Cardiac muscle cell (in vitro differentiated cells and primary cell): ENCODE measurements at places on chromosomes 16 and 17. TPM values are rescaled to one million over a fixed set of nuclear protein-coding genes. Genes with fewer than 3 reads are reported as not detected.

The OR1F1 gene
- not detected in 2 replicates for total RNA-seq

The IGFALS gene
- total RNA-seq, result 1.2 and 2.1 TPM in 2 replicates

The DRC3 gene
- total RNA-seq, result 0.18 and 0.21 TPM in 2 replicates

The NUPR1 gene
- total RNA-seq, result not detected in 2 replicates

The WNT3 gene
- total RNA-seq, result 5.1 and 7.3 TPM in 2 replicates

The NUTF2 gene
- total RNA-seq, result 77.6 and 213 TPM in 2 replicates

DNA sequence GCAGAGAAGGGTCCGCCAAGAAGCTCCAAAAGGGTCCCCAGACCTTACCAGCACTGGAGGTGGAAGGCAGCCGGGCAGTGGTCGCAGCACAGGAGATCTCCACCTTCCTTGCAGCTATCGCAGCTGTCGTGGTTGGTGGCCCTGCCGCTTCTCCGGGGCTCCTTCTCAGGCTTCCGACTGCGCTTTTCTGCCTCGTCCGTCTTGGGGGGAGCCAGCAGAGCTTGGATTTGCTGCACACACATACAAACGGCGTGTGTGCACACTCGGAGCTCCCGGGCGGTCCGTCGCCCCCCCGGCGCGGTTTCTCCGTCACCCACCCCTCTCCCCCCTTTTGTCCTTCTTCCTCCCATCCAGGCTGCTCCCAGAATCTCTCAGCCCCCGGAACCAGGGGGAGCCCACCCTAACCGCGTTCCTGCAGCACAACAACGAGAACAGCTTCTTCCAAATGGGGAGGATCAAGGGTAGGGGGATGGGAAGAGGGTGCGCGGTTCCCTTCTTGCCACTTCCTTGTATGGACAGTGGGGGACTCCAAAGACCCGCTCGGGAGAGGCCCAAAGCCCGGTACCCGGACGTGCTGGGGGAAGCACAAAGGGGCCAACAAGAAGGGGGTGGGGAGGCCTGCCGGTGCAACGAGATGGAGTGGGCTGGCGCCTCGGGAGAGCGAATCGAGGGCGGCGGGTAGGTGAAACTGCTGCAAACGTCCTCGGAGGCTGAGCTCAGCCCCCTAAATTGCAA is 1.1 kb downstream of the PHF12 start:
- no peaks in the 10 kb centered on the region for H3K27me3 ChIP-seq
- no peaks in the 10 kb centered on the region for H3K36me3 ChIP-seq
- peaks cover 12% of the 10 kb centered on the region for H3K4me1 ChIP-seq
- peak overlapping the region; percentile 90 for H3K4me3 ChIP-seq
- peak overlapping the region; percentile 90 for H3K27ac ChIP-seq
- peak; percentile 54 for DNase-seq

DNA sequence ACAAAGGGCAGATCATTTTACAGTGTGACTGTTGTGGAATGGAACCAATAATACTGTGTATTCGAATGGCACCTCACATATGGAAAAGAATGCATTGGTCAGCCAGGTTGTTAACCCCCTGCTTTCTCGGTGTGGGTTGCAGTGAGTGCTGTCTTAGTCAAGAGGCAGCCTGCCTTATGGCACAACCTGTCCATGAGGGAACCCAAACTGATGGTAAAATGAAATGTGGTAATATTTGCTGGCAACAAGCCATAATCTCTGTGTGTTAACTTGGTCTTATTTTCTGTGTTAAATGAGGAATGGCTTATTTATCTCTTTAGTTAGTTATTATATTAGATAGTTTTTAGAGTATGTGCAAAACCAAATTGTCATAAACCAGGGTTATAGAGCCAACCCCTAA is 81.6 kb downstream of the TMC6 start:
- no peak overlapping the region for H3K27ac ChIP-seq
- peak; percentile 5 for DNase-seq

- H3K27me3 ChIP-seq, result no peaks in the 10 kb centered on the region
- DNase-seq, result peak; percentile 65
- H3K27ac ChIP-seq, result no peak overlapping the region
- H3K4me3 ChIP-seq, result no peak overlapping the region
- H3K36me3 ChIP-seq, result no peaks in the 10 kb centered on the region
- no peaks in the 10 kb centered on the region for H3K4me1 ChIP-seq
Observed at GRCh38 chr17:5592382-5592781, 8.1 kb upstream of the NLRP1 start.

- peaks cover 35% of the 10 kb centered on the region for H3K4me1 ChIP-seq
- H3K27ac ChIP-seq, result peak overlapping the region; percentile 90
- peak; percentile 94 for DNase-seq
Observed at GRCh38 chr17:77542551-77543490, 402.1 kb downstream of the SEC14L1 start.

DNA sequence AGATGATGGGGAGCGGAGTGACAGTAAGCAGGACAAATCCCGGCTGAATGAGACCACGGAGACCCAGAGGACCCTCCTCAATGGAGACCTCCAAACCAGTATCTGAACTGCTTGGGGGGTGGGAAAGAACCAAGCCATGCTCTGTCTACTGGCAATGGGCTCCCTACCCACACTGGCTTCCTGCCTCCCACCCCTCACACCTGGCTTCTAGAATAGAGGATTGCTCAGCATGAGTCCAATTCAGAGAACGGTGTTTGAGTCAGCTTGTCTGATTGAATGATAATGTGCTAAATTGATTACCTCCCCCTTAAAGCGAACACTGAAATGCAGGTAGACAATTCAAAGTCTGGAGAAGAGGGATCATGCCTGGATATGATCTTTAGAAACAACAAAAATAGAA is 5.5 kb downstream of the SSTR2 start:
- H3K4me1 ChIP-seq, result no peaks in the 10 kb centered on the region
- no peak for DNase-seq
- H3K4me3 ChIP-seq, result no peak overlapping the region

DNA sequence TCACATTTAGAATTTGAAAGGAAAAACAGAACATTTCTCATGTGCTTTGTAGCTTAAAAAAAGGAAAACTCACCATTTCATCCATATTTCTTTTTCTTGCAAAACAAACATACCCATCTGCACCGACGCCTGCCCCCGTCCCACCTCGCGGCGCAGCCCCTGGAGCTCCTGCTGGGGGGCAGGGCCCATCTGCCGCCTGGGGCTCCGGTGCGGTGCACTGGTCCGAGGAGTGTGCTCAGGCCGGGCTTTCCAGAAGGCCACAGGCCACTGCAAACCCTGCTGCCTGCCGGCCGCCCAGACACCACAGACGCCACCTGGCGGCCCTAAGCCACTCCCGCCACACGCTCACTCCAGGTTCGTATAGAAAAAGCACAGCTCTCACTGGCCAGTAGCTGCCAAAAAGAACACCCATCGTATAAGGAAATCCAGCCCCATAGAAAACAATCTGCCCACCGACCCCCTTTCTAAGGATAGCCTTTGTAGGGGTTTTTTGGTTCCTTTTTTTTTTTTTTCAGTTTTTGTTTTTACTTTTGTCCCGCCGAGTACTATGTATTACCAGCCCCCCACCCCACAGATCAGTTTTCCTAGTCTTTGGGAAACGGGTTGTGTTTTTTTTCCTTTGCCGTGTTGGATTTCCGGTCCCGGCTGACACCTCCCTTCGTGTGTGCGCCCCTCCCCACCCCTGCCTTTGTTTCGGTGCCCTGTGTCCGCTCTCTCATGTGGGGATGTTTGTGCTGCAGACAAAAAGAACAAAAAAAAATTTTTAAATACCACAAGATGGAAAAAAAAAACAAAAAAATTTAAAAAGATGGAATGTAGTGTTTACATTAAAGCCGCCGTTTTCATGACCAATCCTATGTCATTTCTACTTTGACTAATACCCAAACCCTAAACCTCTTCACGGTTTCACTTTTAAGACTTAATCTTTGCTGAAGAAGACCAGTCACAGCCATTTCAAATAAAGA is 68.8 kb downstream of the AMFR start:
- peaks cover 17% of the 10 kb centered on the region for H3K4me1 ChIP-seq
- no peaks in the 10 kb centered on the region for H3K36me3 ChIP-seq
- H3K4me3 ChIP-seq, result no peak overlapping the region
- H3K27me3 ChIP-seq, result no peaks in the 10 kb centered on the region

- no peaks in the 10 kb centered on the region for H3K27me3 ChIP-seq
- no peak overlapping the region for H3K27ac ChIP-seq
- peaks cover 4% of the 10 kb centered on the region for H3K36me3 ChIP-seq
- no peak overlapping the region for H3K4me3 ChIP-seq
Observed at GRCh38 chr16:57774705-57775285, 27.5 kb downstream of the KIFC3 start.

- no peaks in the 10 kb centered on the region for H3K4me1 ChIP-seq
- H3K27me3 ChIP-seq, result no peaks in the 10 kb centered on the region
- H3K4me3 ChIP-seq, result no peak overlapping the region
- peaks cover 28% of the 10 kb centered on the region for H3K36me3 ChIP-seq
- no peak for DNase-seq
Observed at GRCh38 chr17:73194514-73195222, 1.8 kb downstream of the COG1 start.

DNA sequence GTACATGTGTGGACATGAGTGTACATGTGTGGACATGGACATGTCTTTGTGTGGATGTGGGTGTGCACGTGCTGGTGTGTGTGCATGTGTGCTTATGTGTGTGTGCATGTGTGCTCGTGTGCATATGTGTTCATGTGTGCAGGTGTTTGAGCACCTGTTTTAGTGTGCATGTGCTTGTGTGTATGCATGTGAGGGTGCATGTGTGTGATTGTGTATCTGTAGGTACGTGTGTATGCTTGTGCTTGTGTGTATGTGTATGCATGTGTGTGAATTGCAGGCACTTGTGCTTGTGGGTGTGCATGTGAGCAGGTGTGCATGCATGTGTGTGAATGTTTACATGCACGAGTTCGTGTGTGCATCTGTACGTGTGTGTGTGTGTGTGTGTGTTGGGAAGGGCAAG is 300.6 kb upstream of the EEF2KMT start:
- no peak overlapping the region for H3K27ac ChIP-seq
- H3K4me3 ChIP-seq, result no peak overlapping the region
- H3K36me3 ChIP-seq, result no peaks in the 10 kb centered on the region
- no peaks in the 10 kb centered on the region for H3K4me1 ChIP-seq
- no peak for DNase-seq
- no peaks in the 10 kb centered on the region for H3K27me3 ChIP-seq

DNA sequence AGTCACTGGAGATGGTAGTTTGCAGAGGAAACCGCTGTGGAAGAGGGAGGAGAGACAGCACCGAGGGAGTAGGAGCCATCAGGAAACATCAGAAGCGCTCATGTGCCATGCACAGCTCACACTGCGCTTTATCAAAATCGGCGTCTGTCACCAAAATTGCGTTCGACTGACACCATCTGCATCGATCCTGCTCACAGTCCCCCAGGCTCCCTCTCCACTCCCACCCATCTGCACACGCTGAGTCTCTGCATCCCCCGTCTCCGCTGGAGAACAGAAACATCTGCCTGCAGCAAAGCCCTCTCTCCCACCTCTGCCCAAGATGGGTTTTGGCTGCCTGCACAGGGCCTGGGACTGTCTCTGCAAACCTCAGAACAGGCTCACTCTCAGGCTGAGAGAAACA is 187.5 kb upstream of the RPL38 start:
- no peak overlapping the region for H3K27ac ChIP-seq
- H3K27me3 ChIP-seq, result no peaks in the 10 kb centered on the region
- no peak for DNase-seq
- no peaks in the 10 kb centered on the region for H3K36me3 ChIP-seq
- H3K4me3 ChIP-seq, result no peak overlapping the region
- H3K4me1 ChIP-seq, result no peaks in the 10 kb centered on the region

DNA sequence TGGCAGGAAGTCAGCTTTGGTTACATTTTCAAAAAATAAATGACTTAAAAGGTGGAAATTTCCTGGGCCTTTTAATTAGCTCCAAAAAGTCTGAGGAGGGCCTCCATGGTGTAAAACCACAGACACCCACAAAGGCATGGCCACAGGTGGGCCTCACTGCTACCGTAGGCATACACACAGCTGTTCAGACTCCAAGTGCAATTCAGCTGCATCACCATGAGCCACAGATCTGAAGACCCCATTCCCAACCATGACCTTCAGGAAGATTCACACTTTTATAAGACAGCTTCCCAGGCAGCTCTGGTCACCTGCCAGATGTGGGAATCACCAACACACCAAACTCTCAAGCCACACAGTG is 20.6 kb downstream of the CSNK2A2 start:
- no peak overlapping the region for H3K4me3 ChIP-seq
- DNase-seq, result no peak
- H3K27ac ChIP-seq, result no peak overlapping the region
- peaks cover 21% of the 10 kb centered on the region for H3K36me3 ChIP-seq
- H3K4me1 ChIP-seq, result no peaks in the 10 kb centered on the region

DNA sequence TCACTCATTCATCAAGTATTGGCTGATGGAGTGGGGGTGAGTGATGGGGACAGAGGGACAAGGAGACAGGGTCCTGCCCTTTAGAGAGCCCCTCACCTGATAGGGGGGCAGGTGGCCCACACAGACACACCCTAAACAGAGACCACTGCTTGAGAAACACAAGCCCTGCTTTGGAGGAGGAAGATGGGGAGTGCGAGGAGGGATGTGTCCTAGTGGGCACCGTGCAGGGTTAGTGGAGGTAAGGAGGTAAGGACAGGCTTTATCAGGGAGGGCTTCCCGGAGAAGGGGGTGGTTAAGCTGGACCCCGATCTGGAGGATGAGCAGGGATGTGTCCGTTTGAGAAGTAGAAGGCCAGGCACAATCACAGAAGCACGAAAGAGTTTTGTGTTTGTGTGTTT is 8.2 kb upstream of the SMTNL2 start:
- no peaks in the 10 kb centered on the region for H3K36me3 ChIP-seq
- DNase-seq, result no peak
- H3K4me3 ChIP-seq, result no peak overlapping the region
- peaks cover 30% of the 10 kb centered on the region for H3K4me1 ChIP-seq

- H3K27me3 ChIP-seq, result peaks cover 99% of the 10 kb centered on the region
- no peak overlapping the region for H3K27ac ChIP-seq
- no peak for DNase-seq
Observed at GRCh38 chr16:55656691-55657092, 904 bp downstream of the SLC6A2 start.

DNA sequence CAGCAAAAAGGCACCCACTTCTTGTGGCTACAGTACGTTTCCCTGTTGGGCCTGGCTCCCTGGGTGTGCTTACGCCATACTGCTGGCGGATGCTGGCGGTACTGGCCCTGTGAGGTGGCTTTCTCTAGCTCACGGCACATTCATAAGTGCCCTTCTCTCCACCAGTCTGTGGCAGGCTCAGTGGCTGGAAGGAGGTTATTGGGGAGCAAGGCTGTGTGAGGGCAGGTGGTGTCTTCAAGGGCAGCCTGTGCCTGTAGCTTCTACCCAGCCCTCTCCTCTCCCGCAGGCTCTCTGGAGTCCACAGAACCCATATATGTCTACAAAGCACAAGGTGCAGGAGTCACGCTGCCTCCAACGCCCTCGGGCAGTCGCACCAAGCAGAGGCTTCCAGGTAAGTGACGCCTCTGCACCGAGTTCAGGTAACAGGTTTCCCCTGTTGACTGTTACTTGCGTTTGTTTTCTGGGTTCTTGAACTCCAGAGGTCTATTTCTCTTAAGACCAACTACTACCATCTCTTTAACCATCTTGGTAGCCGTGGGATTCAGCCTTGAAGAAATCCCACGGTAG is 20.6 kb downstream of the NTAN1 start:
- H3K4me1 ChIP-seq, result no peaks in the 10 kb centered on the region
- peaks cover 69% of the 10 kb centered on the region for H3K36me3 ChIP-seq
- H3K27me3 ChIP-seq, result no peaks in the 10 kb centered on the region

DNA sequence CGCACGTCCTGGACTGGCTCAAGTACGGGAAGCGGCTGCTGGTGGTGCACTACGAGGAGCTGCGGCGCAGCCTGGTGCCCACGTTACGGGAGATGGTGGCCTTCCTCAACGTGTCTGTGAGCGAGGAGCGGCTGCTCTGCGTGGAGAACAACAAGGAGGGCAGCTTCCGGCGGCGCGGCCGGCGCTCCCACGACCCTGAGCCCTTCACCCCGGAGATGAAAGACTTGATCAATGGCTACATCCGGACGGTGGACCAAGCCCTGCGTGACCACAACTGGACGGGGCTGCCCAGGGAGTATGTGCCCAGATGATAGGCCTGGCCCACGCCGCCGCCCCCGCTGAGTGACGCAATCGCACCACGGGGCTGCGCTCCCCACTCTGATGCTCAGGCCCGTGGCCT is 50.2 kb downstream of the WSCD1 start:
- H3K4me3 ChIP-seq, result no peak overlapping the region
- no peaks in the 10 kb centered on the region for H3K27me3 ChIP-seq
- no peak overlapping the region for H3K27ac ChIP-seq
- H3K4me1 ChIP-seq, result no peaks in the 10 kb centered on the region
- H3K36me3 ChIP-seq, result no peaks in the 10 kb centered on the region
